ENCODE measurements at places on chromosomes 1 and 21. TPM values are rescaled to one million over a fixed set of nuclear protein-coding genes. Genes with fewer than 3 reads are reported as not detected.

DNA sequence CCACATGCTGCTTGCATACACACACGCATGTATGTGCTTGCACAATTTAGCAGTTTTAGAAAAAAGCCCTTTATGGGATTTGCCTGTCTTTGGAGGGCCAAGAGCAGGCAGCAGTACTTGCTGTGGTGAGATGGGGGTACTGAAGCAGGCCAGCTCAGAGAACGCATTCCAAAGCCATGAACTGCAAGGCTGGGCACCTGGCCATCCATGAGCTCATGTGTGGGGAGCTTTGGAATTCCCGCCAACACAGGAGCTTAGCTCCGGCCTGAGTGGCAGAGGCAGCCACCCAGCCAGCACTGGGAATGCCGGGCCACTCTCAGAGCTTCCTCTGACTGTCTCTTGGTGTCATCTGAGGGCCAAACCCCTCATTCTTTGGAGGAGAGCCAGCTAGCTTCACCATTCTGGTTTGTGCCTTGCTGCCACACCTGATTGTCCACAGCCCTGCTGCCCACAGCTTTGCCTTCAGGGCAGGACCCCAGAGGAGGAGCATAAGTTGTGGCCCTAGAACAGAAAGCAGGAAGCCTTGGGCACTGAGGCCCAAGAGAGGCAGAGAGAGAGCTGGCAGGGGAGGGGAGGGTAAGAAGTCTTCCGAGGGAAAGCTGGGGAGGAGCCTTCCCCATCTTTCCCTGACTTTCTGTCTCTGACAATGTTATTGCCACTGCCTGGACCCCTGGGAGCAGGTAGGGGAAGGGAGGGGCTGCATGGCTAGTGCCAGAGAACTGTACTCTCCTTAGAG is 92.1 kb upstream of the POU3F1 start:
- H3K4me3 ChIP-seq, result no peak overlapping the region
- H3K36me3 ChIP-seq, result no peaks in the 10 kb centered on the region
- H3K27ac ChIP-seq, result no peak overlapping the region
- peaks cover 82% of the 10 kb centered on the region for H3K27me3 ChIP-seq
- H3K4me1 ChIP-seq, result peaks cover 3% of the 10 kb centered on the region

DNA sequence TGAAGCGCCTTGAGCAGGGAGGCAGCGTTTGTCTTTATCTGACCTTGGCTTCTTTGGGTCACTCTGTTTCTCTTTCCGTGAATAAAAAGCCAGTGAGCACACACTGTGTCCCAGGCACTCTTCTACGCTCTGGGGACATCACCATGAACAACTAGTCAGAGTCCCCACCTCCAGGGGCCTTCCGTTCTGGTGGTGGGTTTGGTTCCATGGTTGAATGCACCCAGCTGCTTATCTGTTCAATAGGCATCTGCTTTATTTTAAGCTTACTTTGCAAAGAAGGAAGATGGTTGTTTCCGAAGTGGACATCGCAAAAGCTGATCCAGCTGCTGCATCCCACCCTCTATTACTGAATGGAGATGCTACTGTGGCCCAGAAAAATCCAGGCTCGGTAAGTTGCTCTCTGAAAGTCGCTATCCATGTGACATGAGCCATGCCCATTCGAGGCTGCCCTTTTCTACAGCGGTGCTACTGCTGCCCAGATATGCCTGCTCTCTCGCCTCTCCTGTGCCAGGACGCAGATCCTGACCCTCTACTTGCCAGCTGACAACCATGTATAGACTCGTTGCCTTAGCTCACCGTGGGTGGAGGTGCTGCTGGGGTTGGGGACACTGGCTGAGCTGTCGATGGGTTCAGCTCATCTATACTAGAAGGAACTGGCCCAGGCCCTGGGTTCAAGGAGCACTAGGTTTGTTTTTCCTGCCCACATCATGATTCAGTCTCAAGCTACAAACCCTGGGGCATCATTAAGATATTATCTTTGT is 5.9 kb downstream of the MX1 start:
- H3K27me3 ChIP-seq, result peaks cover 13% of the 10 kb centered on the region
- H3K36me3 ChIP-seq, result no peaks in the 10 kb centered on the region
- H3K27ac ChIP-seq, result no peak overlapping the region
- H3K4me3 ChIP-seq, result no peak overlapping the region
- no peaks in the 10 kb centered on the region for H3K4me1 ChIP-seq

GRCh38 chr1:154440036-154440804 is 35.1 kb downstream of the IL6R start:
- H3K36me3 ChIP-seq, result no peaks in the 10 kb centered on the region
- DNase-seq, result no peak
- H3K4me3 ChIP-seq, result no peak overlapping the region
- H3K27ac ChIP-seq, result no peak overlapping the region

GRCh38 chr1:227938911-227939790 is 8.6 kb downstream of the WNT9A start:
- no peak overlapping the region for H3K4me3 ChIP-seq
- H3K4me1 ChIP-seq, result peaks cover 34% of the 10 kb centered on the region
- H3K27me3 ChIP-seq, result peaks cover 94% of the 10 kb centered on the region
- no peak overlapping the region for H3K27ac ChIP-seq
- DNase-seq, result no peak

- H3K4me3 ChIP-seq, result no peak overlapping the region
- H3K36me3 ChIP-seq, result no peaks in the 10 kb centered on the region
- no peak overlapping the region for H3K27ac ChIP-seq
- H3K4me1 ChIP-seq, result no peaks in the 10 kb centered on the region
Observed at GRCh38 chr1:100164216-100164615, 13.8 kb downstream of the LRRC39 start.

PTPN22 gene
- total RNA-seq, result 1.3 TPM

TLR5 gene
- 1.8 TPM for total RNA-seq

S100A1 gene
- 12.7 TPM for total RNA-seq
